ENCODE measurements at places on chromosomes 12 and 14.

DNA sequence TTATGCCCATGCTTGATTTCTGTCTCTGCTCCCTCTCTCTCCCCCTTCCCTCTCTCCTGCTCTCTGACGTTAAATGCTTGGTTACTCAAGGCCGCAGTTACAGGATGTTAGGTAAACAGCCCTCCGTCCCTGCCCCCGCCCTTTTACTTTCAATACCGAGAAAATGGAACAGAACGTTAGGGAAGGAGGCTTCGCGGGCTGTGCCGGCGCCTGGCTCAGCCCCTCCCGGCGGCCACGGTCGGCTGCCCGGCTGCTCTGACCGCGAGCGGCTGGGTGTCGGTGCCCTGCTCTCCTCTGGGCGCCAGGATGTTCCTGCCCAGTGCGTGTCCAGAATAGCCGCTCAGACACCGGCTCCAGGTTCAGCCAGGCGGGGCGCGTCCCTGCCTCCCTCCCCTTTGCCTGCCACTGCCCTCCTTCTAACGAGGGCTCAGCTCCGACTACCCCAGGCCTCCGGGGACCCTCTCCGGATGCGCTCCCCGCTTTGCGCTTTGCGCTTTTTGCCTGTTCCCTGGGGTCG is 166.1 kb downstream of the ADCK1 start:
- DNase-seq, result no peak

DNA sequence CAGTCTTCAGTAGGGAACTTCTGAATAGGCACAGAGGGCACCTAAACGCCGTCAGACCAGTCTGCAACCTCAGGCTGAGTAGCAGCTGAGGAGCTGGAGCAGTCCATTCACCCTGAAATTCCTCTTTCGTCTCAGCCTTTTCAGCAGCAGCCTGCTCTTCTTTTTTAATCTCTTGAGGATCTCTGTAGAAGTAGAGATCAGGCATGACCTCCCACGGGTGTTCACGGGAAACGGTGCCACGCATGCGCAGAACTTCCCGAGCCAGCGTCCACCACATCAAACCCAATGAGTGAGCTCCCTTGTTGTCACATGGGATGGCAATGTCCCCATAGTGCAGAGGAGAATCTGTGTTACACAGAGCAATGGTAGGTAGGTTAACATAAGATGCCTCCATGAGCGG is 11.1 kb upstream of the MARK3 start:
- DNase-seq, result no peak

DNA sequence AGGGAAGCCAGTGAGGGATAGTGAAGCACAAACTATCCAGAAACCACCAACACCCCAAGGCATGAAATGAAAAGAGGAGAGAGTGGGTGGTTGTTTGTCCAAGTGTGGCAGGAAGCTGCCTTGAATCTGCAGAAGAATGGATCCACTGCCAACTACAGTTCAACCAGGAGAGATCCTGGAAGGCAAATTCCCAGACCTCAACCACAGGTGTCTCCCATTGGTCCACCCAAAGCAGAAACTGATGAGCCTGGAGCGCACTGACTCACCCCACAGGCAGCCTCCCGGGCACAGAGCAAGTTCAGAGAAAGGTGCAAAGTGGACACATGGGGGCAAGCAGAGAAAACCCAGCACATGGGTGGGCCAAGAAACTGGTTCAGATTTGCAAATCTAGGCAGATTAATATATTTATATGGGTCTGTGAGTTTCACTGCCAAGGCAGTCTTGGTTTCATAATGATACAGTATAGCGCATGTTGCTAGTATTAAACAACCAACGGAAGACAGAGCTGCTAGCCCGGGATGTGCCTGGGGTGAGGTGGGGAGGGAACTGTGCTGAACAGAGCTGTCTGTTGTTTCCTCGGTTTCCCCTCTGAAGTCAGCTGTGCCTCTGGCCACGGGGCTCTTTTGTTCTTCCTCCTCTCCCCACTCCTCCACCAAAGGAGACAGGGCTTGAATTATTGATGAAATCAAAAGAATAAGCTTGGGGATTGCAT is 416.2 kb upstream of the CCDC196 start:
- no peak for DNase-seq

GRCh38 chr12:109744026-109744425 is 30.4 kb downstream of the FAM222A start:
- DNase-seq, result no peak

DNA sequence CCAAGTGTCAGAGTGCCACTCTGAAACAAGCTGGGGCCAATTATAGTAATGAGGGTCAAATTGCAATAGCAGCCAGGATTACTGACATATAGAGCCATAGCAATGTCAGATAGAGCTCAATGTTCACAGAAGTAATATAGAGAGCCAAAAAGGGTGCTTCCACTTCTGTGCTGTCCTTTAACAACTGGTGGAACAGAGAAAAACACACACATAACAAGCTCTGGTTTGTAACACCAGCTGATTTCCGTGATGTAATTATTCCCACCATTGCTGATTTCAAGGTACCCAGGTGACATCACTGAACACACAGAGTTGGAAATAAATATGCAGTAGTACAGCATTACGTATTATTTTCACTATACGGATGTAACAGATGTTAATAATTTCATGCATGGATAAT is 3.0 kb upstream of the CLEC2B start:
- DNase-seq, result no peak

DNA sequence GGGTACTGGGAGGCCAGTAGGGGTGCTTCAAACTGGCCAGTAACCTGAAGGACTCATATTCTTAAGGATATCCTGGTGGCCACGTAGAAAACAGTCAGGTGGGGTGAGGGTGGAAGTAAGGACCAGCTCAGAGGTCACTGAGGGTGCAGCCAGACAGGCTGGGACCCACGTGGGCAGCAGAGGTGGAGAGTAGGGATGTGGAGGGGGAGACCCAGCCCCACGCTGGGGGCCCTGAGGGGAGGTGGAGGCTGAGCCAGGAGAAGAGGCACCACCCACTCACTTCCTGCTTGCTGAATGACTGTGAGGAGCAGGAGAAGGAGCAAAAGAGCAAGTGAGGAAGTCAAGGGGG is 12.6 kb upstream of the SERPINA3 start:
- DNase-seq, result no peak

DNA sequence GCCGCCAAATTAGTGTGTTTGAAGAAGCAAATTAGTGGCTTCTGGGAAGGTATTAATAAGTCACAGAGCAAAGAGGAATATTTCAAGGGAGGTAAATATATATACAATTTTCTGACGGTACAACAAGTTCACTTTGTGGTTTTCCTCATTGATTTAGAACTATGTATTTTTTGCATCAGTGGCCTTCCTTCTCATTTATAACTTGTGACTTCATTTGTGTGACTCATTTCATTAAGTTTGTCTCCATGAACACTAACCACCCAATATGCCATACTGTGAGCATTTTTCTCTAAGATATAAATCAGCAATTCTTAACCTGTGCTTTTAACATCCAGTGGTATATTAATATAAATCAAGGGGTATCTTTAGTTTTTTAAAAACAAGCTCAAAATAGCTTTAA is 29.3 kb upstream of the ARHGAP5 start:
- no peak for DNase-seq

DNA sequence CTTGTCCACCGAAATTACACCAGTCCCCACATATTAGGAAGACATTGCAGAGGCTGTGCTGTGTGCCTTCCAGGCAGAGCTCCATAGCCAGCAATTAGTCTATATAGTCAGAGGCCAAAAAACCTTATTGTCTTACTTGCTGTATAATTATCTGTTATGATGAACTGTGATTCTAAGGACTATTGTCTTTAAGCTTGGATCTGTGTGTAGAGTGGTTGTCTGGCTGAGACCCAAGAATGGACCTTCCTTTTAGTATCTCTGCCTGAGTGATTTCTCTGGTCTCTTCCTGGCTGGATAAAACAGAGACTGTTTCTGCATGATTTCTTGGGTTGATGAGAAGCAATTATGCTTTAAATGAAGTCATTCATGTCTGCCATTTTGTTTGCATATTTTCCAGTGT is 465.3 kb downstream of the PRKD1 start:
- DNase-seq, result no peak

DNA sequence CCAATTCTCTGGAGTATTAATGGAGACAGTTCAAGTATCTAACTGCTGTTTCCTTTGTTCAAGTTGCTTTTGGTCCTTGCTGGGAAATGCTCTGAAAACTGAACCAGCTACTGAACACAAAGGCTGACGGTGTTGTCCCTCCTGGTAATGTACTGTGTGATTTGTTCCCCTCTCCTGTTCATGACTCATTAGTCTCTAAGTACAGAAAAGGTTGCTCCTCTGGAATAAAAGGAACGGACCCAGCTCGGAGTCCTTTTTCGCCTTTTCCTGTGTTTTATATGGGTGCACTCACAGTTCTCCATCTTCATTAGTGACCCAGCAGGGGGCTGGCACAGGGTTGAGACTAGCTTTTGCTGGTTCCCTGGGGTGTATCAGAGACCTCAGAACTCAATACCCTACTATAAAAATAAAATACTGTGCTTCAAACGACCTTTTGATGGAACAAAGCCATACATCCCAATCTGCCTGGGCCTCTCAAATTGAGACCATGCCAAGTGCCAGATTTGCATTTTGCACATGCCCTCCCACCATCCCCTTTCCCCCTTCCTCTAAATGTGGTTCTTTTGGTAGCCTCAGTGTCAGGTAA is 269.7 kb downstream of the RAD51B start:
- no peak for DNase-seq

DNA sequence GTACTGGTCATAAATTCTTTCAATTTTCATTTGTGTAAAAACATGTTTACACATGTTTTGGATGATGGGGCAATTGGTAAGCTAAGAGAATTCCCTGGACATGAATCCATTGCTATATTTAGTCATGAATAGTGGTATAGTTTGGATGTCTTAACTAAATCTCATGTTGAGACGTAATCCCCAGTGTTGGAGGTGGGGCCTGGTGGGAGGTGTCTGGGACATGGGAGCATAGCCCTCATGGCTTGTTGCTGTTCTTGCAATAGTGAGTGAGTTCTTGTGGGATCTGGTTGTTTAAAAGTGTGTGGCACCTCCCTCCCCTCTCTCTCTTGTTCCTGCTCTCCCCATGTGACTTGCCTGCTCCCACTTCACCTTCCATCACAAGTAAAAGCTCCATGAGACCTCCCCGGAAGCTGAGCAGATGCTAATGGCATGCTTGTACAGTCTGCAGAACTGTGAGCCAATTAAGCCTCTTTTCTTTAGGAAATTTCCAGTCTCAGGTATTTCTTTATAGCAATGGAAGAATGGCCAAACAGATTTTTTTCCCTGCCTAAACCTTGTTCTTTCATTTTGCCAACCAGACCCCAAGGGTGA is 33.6 kb downstream of the CTSG start:
- no peak for DNase-seq

DNA sequence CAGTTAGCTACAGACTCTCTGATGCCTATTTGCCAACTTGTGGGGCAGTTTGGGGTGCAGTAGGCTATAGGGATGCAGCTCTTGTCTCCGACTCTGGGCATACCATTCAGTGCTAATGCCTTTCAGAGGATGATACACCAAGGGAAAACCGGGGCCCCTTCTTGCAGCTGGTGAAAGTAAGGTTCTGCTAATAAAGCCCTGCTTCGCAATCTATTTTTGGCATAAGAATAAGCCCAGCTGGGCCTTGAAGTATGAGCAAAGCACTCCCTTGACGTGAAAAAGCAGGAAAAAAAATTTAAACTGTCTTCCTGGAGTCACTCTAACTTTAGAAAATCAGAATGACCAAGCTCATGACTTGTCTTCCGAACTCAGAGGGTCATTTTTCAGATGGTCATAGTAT is 124.1 kb upstream of the RBM19 start:
- no peak for DNase-seq

- no peak for DNase-seq
Measured at GRCh38 chr12:109572506-109572845, 828 bp downstream of the MMAB start.

- DNase-seq, result no peak
Measured at GRCh38 chr14:56124327-56124726, 6.1 kb downstream of the PELI2 start.

GRCh38 chr12:94149781-94150239 is 1.4 kb downstream of the PLXNC1 start:
- DNase-seq, result no peak

DNA sequence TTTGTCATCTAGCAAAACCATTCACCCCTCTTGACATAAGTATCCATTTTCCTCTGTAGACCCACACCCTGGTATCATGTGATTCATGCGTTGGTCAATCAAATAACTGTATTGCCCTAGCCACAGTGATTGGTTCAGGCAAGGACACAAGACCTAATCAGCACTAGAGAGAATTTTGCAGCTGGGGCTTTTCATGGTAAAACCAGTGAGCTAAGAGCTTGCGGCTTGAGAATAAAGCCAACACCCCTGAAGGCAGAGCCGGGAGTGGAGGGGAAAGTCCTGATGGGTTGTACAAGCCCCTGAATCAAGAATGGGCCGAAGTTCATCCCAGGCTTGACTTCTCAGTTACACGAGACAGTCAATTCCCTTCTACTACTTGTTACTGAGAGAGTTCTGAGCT is 33.2 kb upstream of the LTBP2 start:
- DNase-seq, result no peak

Measured in stimulated activated CD4-positive, alpha-beta T cell treated with anti-CD3 and anti-CD28 coated beads, Interleukin-1b, Interleukin-23, amount 100 ng/mL, for 1 hour (primary cell).